ENCODE measurements at places on chromosomes 5 and 9.
A peak's percentile ranks its signal among the peaks of the same experiment; 100 is the strongest.

DNA sequence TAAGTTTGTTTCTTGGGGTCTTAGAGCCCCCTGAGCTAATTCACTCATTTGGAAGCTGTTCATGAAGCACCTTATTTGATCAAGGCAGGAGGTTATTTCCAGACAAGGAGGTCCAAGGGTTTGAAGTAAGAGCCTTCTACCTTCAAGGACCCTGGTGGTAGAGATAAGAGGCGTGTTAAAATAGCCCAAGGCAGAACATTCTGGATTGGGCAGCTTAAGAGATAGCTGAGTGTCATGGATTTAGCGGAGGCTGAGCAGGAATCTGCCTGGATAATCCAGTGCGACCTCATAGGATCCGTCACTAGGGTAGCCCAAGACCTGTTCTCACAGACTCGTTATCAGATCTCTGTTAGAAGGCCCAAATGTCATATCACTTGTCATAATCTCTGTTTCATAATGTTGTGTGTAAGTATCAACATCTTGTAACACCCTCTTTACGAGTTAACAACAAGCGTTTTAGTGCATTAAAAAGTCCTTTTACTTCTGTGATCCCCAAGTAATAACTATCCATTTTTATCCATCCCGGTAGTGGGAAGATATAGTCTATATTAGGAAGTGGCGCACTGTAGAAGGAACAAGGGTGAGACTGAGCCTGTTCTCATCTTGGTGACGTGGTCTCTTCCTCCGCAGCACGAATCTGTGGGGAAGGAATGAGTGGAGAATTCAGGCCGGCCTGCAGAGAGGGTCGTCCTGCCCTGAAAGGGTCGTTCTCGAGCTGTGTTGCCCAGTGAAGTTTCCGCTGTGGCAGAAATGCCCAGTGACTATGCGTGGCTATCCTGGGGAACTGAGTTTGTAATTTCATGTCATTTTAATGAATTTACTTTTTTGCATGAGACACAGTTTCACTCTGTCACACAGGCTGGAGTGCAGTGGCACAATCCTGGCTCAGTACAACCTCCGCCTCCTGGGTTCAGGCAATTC is 28.8 kb downstream of the SLC25A25 start:
- no peak for DNase-seq

DNA sequence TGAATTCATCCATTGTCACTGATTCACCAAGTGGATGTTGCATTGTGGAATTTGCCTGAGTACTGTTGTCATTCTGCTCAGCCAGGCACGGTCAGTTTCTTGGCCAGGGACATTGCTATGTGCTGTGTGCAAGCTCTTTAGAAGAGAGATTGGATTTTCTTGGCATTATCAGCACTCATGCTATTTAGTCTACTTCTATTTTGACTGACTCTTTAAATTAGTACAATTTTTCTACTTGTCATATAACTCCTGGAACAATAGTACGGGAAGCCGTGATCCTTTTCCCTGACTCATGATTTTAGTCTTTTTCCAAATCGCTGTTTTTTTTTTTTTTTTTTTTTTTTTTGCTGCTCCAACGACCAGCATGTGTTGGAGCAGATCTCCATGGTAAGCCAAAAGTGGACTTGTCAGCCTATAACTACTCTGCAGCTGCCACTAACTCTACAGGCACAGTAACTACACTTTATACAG is 129.7 kb downstream of the CDC42SE2 start:
- DNase-seq, result no peak

GRCh38 chr9:80070071-80070742 is 498.4 kb downstream of the TLE4 start:
- DNase-seq, result no peak

DNA sequence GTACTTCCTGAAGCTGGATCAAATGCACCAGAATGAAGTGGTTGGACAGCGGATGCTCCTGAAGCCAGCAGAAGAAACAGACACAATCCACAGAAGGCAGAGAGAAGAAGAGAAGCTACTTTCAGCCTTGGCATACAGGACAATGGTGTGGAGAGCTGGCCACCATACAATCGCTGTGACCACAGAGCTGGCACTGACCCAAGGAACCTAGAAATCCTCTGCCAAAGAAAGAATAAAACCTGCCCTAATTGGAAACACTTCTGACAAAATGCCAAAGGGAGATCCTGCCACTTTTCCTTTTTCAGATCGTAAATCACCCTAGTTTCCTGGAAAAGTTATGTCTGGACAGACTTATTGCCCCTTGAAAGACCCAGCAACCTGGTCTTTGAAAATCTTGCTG is 77.8 kb downstream of the BAAT start:
- no peak for DNase-seq

- DNase-seq, result no peak
These were observed 66.6 kb downstream of the SHOC1 start for GRCh38 chr9:111728143-111728542.

GRCh38 chr9:27276193-27277030 is 20.5 kb downstream of the EQTN start:
- peak; percentile 34 for DNase-seq

GRCh38 chr9:811106-811531 is 30.4 kb upstream of the DMRT1 start:
- DNase-seq, result no peak

GRCh38 chr9:13758936-13759335 is 479.4 kb upstream of the MPDZ start:
- DNase-seq, result no peak

GRCh38 chr5:54895816-54896341 is 89.5 kb downstream of the ESM1 start:
- peak; percentile 20 for DNase-seq

GRCh38 chr5:121257621-121258020 is 594.1 kb upstream of the FTMT start:
- no peak for DNase-seq

GRCh38 chr5:50766042-50766441 is 99.6 kb downstream of the PARP8 start:
- DNase-seq, result no peak

DNA sequence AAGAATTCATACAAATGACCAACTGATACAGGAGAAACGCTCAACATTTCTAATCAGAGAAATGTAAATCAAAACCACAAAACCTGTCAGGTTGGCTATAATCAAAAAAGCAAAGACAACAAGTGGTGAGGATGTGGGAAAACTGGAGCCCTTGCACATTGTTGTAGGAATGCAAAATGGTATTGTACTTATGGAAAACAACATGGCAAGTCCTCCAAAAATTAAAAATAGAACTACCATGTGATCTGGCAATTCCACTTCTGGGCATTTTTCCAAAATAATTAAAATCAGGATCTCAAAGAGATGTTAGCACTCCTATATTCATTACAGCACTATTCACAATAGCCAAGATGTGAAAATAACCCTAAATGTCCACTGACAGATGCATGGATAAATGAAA is 76.1 kb downstream of the FNIP1 start:
- DNase-seq, result no peak

DNA sequence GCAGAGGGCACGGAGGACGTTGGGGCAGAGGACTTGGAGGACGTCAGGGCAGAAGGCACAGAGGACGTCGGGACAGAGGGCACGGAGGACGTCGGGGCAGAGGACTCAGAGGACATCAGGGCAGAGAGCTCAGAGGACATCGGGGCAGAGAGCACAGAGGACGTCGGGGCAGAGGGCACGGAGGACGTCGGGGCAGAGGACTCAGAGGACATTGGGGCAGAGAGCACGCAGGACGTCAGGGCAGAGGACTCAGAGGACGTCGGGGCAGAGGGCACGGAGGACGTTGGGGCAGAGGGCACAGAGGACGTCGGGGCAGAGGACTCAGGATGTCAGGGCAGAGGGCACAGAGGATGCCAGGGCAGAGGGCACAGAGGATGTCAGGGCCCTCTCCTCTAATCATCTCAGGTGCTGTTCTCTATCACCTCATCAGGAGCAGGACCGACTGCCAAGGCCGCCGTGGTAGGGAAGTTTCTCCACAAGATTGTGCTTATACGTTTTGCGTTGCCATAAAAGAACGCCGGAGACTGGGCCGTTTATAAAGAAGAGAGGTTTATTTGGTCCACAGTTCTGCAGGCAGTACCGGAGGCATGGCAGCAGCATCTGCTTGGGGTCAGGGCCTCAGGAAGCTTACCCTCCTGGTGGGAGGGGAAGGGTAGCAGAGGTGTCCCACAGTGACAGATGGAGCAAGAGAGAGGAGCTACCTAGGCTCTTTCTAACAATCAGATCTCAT is 29.4 kb upstream of the ADAMTS2 start:
- DNase-seq, result no peak

DNA sequence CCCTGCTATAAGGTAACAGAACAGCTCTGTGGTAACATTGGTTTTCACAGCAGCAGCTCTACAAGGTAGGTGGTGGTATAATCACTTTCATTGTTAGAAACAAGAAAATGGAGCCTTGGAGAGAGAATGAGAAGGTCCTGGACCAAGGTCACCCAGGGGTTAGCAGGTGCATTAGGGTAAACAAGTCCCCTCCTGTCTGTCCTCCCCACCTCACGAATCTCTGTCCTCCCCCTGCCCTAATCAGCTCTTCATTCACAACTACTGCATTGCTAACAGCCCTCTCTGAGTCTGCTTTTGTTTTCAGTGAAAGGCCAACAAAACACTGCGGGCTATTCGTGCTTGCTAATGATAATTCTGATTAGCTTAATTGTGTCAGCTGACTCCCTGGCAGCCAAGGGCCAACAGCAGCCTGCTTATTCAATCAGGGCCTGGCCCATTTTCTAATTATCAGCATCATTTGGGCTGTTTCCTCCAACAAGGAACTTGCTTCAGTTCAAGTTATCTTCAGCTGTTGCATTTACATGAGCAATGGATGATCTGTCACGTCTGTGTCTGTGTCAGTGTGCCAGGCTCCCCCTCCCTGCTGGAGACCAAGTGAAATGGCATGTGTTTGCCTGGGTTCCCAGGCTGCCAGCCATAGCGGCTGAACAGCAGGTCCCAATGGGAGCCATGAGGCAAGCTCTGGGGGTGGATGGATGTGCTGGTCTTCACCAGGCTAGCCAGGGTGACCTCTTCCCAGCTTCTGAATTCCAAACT is 56.7 kb upstream of the EQTN start:
- no peak for DNase-seq

- DNase-seq, result no peak
These were observed 4.8 kb downstream of the DENND1A start for GRCh38 chr9:123925161-123925560.

- DNase-seq, result no peak
These were observed 1231.3 kb upstream of the CDH18 start for GRCh38 chr5:21219251-21219650.

DNA sequence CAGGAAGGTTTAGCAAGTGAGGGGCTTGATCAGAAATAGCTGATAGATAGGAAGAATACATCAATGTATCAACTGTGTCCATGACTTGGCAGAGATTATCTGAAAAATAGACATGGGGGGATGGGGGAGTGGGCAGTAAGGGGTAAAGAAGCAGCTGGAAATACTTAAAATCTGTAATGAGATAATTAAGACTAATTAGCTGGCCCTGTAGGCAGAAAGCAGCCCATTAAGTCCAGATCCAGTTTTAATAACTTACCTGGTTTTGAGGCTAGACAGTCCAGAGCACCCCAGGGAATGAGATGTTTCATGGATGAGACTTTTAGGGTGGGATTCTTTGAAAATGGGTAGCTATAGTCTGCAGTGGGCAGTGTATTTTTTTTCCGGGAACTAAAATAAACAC is 116.9 kb upstream of the TLX3 start:
- DNase-seq, result no peak

- no peak for DNase-seq
These were observed 101.7 kb downstream of the ARRDC3 start for GRCh38 chr5:91281401-91281800.

GRCh38 chr9:109600142-109600541 is 102.0 kb upstream of the PTPN3 start:
- no peak for DNase-seq

DNA sequence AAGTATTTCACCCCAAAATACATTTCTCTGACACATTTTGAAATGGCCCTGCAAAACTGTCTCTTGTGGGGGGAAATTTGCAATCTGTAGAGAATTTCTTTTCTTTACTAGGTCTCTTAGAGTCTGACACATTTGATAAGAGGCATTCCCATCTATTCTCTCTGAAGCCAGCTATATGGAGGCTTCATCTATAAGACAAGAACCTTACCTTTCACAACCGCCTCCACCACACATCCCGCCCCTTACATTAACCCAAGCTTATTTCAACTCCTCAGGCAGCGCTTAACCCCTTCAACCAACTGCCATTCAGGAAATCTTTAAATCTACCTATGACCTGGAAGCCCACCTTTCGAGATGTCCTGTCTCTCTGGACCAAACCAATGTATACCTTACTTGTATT is 829.5 kb downstream of the TLE4 start:
- no peak for DNase-seq

DNA sequence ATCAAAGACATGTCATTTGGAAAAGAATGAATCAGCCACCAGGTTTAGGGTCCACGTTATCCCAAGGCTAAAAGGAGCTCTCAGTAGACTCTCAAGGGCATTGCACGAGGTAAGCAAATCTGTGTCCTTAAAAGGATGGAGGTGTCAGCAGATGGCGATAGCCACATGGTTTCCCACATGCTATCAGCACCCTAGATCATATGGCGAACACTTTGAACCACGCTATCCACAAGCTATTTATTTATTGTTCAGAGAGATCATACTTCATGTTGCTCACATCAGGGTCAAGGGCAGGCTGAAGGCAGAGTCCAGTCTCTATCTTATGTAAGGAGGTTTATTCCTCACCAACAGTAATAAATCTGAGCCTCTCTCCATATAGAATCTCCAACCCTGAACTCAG is 43.7 kb downstream of the CDH6 start:
- DNase-seq, result no peak

Measured in CD4-positive, CD25-positive, alpha-beta regulatory T cell (primary cell).